ENCODE measurements at places on chromosomes 4 and X.

DNA sequence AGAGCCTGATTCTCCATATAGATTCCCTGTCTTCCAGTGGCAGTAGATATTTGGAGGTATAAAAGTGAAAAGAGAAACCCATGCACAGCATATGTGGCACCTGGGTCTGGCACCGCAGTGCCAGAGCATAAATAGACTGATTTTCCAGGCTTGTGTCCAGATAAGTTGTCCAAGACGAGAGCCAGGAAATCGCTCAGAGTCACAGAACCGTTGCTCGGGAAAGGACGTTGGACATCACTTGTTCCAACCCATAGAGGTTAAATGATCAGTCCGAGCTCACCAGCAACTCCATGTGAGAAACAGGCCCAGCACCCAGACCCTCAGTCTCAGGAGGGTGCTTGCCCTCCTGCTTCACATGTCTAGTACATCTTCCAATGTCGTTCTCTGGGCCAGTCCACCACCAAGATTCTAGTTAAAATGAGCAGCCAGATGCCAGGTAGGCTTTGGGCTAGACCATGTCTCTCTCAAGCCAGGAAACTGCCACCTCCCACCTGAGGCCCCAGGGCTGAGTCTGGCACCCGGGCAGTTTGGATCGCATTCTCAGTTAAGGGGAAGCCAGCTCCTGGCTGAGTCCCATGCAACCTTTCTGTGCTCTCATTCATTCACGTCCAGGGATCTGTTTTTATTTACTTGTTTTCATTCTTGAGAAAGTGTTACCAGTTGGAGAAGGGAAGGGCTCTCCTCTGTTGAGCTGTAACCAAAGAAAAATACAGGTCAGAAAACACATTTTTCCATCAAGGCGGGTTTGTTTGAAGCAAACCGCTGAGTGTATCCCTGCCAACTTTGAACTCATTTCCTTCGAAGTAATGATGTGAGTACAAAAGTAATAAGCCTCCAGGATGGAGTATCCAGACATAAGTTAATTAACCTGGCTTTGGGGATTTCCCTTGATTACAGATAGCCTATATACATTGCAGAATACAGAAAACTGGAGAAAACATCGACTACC, 91.7 kb downstream of the PHOX2B start:
- DNase-seq: no peak

DNA sequence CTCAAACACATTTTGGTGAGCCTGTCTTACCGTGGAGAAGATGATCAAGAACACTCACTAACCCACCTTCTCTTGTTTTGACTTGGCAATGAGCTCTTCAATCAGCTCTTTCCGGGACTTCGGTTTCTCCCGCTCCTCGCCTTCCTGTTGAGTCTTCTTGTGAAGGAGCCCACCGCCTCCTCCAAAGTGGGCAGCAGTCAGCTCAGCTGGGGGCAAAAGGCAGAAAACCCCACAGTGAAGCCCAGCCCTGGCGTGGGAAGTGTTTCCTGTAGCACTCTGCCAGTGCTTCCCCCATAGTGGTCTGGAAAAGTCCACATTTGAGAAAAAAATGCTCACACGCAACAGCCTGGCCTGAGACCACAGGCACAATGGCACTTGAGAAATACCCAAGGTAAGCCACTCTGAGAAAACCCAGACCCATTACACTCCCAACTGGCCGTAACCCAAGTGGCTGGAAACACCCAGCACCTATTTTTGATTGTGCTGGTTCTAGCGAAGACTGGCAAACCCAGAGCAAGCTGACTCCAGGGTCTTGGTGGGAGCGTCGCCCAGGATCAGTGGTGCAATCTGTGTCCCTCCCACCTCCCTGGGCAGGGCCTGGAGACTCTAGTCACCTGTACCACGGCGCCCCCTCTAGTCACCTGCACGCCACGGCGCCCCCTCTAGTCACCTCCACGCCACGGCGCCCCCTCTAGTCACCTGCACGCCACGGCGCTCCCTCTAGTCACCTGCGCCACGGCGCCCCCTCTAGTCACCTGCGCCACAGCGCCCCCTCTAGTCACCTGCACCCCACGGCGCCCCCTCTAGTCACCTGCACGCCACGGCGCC, 8.6 kb downstream of the NOP14 start:
- DNase-seq: no peak

- peak; percentile 54 for DNase-seq
Observed at GRCh38 chrX:131821945-131822622, 201.0 kb upstream of the STK26 start.

GRCh38 chr4:182973511-182973911, 56.3 kb upstream of the DCTD start:
- DNase-seq: no peak

DNA sequence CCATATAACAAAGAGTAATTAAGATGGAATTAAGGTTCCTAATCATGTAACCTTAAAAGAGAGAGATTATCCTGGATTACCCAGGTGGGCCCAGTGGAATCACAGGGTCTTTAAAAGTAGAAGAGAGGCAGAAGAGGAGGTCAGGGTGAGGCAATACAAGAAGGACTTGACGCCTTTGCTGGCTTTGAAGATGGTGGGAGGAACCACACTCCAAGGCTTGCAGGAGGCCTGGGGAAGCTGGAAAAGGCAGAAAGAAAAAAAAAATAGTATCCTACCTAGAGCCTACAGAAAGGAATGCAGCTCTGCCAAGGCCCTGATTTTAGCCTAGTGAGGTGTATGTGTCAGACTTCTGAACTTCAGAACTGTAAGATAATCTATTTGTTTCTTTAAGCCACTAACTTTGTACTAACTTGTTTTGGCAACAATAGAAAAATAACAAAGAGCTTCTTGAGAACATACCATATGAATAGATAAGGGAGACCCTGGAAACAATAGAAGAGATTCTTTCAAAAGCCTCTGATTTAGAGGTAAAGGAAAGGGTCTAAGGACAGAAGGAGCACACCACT, 229.9 kb upstream of the TTC29 start:
- DNase-seq: no peak

DNA sequence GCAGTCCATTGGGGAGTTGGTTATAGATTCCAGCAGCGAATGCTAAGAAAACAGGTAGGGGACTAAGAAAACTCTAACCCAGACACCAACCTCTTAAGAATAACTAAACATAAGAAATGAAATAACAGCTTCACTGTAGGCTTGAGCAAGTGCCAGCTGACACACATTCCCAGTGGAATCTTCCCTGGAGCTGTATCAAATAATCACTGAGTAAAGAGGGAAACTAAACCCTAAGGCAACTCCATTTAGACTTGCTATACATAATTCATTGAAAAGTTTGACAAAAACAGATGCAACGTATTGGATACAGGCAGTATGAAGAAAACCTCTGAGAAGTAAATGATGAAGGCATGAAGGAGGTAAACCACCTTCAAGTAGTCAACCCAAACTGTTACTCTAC, 293.5 kb downstream of the OPHN1 start:
- no peak for DNase-seq

DNA sequence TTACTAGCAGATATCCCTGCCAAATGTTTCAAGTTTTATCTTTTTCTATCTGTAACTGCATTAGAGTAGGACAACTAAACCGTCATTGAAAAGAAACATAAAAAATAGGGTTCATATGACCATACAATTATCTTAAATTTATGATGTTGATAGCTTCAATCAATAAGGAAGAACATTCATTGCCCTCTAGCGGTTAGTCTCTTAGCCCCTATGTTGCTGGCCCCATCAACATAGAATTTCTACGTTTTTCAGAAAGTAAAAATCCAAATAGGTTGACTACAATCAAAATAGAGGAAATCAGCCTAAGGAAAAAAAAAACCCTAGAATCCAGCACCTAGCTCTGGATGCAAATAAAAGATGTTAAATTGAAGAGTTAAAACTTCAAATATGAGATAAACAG, 225.1 kb upstream of the ITM2A start:
- no peak for DNase-seq

DNA sequence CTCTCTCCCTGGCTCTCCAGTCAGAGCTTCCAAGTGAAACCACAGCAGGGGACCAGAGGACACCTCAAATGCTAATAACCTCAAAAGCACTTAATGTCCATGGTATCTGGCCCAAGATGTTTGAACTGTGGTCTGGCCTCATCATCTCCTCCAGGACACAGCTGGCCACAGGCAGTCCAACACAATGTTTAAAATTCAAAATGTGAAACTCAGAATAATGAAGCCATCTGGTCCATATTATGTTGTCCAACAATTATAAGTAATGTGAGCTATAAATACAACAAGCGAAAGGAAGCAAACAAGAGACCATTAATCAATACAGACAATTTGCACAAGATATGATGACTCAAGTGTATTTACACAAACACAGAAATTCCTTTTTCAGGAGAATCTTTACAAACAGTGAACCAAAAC, 90.7 kb upstream of the S100G start:
- no peak for DNase-seq

GRCh38 chr4:94515365-94515764, 63.6 kb downstream of the PDLIM5 start:
- no peak for DNase-seq

DNA sequence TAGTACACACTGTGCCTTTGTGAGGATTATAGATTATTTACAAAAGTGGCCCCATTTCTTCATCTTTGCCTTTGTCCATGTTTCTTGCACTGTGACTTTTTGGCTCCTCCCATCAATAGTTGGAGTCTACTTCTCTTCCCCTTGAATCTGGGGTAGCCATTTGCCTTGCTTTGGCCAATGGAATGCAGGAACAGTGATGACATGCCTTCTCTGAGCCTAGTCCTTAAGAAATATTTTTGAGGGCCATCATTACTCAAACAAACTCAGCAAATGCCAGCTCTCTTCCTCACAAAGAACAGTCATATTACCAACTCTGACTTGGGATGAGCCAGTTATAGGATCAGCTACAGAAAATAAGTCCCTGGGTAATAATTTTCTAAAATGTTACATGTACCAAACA, 189.6 kb downstream of the FRMPD4 start:
- DNase-seq: no peak

DNA sequence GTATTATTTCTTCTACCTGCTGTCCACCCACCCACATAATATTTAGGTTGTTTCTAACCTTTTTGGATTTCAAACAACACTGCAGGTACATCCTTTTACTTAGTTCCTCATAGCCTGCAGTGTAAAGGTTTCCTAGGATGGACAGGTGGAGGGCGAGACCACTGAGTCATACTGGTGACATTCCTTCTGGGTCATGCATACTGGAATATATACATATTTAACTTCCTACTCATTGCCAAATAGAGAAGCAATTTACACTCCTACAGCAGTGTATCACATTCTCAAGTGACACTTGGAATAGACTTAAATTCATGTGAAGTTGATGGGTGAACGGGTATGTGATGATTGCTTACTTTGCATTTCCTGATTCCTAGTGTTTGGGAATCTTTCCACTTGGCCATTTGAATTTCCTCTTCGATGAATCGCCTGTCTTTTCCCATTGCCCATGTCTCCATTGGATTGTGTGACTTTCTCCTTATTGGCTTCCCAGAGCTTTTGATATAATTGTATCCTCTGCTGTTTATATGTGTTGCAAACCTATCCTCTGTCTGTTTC, 8.2 kb upstream of the PPP2R2C start:
- no peak for DNase-seq

DNA sequence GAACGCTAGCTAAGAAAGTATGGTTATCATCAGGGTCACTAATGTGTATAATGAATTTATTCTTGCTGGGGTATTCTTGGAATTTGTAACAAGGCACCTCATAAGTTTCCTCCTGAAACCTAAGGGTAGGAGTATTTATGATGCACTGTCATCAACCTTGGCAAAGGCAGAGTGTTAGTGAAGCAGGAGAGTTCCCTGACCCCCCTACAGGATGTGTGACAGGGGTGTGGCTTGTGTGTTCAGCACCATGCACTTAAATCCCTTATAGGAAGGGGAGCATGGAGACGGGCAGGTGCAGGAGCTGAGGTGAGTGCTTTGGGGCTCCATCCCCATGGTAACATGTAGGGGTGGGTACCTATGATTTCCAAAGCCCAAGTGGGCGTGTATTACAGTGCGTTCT, 237.7 kb downstream of the GALNTL6 start:
- DNase-seq: no peak

DNA sequence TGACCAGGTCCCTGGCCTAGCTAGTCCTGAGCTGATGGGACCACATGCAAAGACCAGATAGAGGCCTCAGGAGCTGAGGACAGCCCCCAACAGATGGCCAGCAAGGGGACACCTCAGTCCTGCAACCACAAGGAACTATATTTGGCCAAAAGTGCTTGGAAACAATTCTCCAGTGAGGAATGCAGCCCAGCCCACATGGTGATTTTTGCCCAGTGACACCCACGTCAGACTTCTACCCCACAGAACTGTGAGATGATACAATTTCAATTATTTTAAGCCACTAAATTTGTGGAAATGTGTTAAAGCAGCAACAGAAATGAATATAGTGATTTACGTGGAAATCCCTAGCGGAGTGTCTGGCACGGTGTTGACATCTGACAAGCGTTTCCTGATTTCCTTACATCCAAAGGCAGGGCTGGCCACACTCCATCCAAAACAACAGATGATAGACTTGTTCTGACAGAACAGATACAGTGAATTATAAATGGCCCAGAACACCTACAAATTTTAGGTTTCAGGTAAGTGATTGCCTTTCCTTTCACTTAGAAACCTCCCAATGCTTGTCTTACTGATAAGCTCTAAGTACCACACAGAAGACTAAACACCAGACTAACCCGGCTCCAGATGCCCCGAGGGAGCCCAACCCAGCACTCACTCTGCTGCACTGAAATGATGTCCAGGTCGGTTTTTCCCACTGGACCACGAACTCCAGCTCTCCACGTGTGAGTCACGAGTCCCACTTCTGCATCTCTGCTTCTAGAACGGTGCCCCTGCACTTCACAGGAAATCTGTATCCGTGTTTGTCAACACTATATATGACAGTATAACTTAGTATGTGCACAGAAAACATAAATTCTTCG, 5.8 kb downstream of the AFAP1 start:
- no peak for DNase-seq

DNA sequence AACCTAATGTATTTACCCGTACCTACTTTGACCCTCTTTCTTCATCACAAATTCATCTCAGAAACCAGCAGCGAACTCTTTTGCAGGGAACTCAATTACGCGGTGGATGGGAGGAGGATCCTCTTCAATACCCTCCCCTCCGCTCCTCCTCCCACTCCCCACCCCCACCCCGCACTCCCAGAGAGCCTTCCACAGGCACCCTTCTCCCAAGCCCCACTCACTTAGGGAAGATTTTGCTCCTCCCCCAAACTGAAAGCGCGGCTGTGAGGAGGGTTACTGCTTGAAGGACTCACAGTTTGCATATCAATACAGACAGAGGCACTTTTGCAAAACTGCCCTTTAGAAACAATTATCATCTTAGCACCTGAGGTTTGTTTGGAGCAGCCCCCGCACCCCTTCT, 960 bp upstream of the IL1RAPL1 start:
- DNase-seq: no peak

DNA sequence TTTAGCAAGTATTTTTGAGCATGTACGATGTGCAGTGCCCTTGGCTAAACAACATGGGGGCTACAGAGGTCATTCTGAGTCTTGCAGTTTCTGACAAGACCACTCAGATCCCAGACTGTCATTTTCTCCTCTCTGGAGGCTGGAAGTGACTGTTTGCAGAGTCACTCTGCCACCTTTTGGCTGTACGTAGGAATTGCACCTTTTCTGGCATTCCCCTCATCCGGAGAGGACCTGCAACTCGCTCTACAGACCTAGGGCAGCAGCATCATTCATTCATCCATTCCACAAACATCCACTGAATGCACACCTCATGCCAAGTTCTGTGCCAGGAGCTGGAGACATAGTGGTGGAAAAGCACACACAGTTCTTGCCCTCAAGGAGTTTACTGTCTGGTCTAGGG, 160.4 kb upstream of the GPR101 start:
- no peak for DNase-seq
